ENCODE measurements at places on chromosomes 7 and 10. TPM values are rescaled to one million over a fixed set of nuclear protein-coding genes. Genes with fewer than 3 reads are reported as not detected.

The DNAH11 gene
- total RNA-seq, result 2.7 TPM

The PPP1R3C gene
- total RNA-seq, result 0.94 TPM

The SERPINE1 gene
- 1.2 TPM for total RNA-seq

The WDR86 gene
- total RNA-seq, result 0.25 TPM

GRCh38 chr7:55794527-55794926 is 68.0 kb downstream of the SEPTIN14 start:
- no peak for DNase-seq

The PHYHIPL gene
- not detected for total RNA-seq

DNA sequence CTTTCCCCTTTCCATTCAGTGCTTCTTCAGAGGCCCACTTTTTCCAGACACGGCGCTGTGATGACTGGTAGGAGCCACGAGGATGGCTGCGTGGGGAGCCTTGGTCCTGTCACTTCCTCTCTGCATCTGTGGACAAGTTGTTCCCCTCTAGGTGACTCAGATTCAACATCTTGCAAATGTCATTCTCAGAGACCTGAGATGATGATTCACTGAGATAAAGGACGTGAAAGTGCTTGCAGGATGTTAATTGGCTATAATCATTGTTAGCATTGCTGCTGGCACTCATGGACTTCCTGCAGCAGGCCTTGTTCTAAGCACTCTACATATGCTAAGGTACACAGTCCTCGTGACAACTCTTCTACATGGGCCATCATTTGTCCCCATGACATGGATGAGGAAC is 489.8 kb upstream of the ZMIZ1 start:
- DNase-seq, result peak; percentile 87

DNA sequence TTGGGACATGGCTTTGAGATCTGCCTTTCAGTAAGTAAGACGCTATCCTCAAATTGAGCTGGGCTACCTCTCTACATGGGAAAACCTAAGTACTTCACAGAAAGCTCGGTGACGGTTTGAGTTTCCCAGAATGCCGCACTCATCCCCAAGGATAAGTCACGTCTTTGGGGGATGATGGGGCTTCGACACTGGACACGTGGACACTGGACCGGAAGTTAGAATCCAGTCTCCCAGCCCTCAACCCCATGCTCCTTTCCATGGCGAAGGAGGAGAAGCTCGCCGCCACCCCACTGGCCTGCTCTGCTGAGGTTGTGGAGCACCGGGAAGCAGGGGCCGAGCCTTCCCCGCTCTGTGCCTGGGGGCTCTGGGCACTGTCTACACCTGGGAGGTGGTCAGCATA is 27.5 kb downstream of the PTPRE start:
- DNase-seq, result no peak

DNA sequence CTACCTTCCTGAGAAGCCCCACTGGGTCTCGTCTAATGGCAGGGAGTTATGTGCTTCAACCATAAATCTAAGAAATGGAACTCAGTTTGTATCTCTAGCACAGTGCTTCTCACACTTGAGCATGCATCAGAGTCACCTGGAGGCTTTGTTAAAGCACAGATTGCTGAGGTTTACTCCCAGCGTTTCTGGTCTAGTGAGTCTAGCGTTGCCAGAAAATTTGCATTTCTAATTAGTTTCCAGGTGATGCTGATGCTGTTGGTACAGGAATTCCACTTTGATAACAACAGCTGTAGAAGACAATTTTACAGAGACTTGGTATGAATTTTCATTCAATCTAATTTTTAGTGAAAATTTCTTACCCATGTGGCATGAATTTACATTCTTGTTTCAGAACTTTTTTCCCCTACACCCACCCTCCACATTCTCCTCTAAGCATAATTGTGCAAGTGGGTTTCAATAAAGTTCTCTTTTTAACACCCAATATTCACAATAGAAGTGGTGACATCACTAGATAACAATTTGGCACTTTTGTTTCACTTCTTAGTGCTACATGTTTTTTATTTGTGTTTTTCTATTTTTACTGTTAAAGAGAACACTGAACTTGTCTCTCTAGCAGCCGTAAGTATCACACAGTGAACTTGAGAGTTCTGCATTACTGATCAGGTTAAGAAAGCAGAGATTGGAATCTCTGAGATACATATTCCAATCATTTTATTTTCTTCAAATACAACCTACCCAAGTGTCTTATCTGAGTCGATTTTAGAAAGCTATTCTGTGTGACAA is 48.4 kb upstream of the BET1 start:
- no peak for DNase-seq

DNA sequence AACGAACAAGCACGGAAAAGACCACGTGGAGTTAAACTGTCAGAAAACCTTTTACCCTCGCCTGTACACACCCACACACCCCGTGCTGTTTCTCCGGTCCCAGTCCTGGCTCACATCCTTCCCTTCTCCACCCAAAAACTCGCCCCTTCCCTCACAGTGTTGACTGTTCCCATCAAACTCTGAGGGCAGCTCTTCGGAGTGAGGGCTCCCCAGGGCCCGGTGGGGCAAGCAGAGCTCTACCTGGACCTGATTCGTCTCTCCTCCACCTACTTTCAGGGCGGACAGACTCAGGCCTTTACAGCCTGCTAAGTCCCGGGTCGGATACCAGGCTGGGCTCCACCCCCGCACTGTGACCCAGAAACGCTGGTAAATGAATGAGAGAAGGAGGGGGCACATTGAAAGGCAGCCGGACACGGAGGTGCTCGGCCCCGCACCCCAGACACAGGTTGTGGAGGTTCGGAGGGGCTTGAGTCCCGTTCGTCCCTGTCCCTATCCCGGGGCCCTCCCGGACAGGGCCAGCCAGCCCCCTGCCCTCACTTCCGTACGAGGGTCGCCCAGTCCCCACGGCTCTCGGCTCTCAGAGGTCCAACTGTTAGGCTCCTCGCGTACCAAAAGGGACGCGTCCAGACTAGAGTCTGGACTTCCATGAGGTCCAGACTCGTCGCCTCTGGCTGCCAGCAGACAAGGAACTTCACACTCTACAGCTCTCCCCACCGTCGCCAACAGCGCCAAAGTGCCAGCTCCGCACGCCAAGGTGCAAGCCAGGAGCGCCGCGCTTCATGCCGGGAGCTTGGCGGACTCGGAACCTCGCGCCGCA is 31.7 kb upstream of the ASL start:
- DNase-seq, result peak; percentile 36

DNA sequence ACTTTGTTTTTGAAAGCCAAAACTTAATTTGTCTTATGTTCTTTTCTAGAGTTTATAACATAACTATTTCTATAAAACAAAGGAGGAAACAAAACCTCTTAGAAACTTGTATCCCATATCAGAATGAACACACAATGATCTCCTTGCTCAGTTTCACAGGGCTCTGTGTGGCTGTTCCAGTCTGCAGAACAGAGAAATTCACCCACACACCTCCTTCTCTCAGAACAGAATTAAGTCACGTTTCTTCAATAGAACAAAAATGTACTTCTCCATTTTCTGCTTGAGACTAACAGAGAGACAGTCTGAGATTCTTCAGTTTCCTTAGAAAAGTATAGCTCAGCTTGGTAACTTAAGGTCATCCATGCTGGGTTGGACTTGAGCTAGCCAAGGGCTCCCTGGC is 15.8 kb upstream of the DOCK1 start:
- DNase-seq, result no peak

- no peak for DNase-seq
These were observed 33.2 kb upstream of the RAB18 start for GRCh38 chr10:27470885-27471284.

The WASL gene
- total RNA-seq, result 5.9 TPM

The ACSM6 gene
- total RNA-seq, result not detected

The HOGA1 gene
- not detected for total RNA-seq

GRCh38 chr10:89389254-89389653 is 3.2 kb upstream of the IFIT1 start:
- no peak for DNase-seq

GRCh38 chr10:73628405-73628804 is 12.9 kb downstream of the MYOZ1 start:
- DNase-seq, result no peak

DNA sequence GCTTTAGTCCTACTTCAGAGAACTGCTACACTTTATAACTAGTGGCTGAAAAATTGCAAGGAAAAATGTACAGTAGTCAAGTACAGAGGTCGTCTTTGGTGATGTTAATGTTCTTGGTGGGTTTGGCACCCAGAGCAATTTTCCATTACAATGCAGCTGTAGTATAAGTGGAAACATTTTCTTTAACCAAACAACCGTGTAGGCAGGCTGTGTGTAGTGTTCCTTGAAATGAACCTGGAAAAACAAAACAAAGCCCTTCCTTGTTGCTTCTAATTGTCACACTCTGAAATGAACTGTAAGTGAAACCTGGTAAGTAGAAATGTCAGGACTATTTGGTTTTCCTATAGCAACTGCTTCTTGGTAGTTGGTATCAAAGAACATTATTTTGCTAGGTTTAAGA is 256.9 kb downstream of the MDFIC start:
- DNase-seq, result no peak

DNA sequence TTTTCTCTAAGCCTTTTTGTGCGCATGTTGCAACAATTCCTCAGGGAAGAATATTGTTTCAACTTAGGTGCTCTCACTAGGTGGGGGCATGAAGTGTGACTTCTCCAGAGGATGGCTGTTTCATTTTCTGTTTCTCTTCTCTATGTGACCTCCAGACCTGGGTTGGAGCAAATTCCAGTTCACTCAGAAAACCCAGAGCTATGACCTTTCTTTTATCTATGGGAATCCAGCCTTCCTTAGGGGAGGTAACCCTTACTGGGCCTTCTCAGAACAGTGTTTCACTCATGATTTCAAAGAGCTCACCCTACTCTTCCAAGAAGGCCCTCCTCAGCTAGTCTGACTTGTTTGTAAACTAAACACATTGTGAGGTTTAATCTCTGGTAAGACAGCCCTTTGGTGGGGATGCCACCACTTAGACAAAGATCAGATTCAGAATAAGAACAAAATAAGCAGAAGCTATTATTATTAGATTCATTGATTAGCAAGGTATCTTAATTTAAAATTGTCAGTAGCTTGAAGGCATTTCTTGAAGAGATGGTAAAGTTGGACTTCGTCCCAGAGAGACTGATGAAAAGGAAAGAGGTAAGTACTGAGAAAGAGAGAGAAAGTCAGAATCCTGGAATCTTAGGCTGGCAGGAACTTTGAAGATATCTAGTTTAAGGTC is 16.6 kb upstream of the TAS2R60 start:
- DNase-seq, result no peak

The MKX gene
- 1.1 TPM for total RNA-seq

The GPRIN2 gene
- not detected for total RNA-seq

DNA sequence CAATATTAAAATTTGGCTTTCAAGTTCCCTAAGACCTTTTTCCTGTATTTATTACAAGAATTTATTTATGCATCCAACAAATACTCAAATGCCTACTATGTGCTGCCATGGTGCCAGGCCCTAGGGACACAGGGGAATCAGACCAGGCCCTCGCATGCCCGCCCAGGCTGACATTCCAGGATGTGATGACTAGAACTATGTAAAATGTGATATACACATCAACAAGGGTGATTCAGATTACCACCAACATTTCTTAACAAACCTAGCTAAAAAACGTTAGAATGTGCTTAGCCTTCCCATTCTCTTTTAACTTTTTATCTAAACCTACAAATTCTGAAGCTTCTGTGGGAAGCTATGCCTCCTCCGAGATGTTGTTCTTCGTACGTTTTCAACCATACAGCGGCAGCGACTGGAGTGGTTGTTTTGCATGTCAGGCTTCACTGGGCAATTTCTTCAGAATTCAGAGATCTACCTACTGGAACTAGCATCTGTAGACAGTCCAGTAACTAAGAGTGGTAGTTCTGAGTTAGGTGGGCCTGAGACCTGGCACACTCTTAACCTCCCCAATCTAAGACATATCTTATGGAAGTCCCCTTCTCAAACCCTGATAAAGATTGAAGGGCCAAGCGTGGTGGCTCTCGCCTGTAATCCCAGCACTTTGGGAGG is 22.1 kb downstream of the GNA12 start:
- no peak for DNase-seq

The CTBP2 gene
- total RNA-seq, result 0.60 TPM

- DNase-seq, result no peak
These were observed 98.7 kb downstream of the CTBP2 start for GRCh38 chr10:125061557-125062226.

DNA sequence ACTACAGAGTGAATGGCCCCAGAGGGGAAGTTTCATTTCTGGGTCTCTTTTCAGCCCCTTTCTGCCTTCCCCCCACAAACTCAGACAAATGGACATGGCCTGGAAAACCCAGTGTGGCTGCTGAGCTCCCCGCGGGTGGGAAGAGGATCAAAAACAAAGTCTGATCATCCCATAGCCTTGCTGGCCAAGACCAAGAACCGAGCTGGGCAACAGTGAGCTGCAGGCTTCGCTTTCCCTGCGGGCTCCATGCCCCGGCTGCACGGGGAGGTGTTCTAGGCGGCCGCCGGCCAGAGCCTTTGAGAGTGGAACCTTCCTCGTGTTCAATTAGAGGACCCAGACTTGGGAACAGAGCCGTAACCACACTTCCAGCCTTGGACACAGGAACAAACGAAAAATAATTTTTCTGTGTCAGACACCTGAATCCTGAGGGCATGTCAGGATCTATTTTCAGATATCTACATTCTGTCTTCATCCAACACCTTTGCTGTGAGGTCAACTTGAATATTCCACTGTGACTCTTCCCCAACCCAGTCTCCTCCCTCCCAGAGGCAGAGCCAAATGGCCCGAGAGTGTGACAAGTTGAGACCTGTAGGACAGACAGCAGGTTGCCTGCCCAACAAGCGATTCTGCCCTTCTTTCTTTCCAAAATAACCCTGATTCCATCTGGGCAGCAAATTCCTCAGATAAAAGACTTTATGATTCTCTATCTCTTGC is 26.0 kb downstream of the WDR86 start:
- DNase-seq, result no peak

DNA sequence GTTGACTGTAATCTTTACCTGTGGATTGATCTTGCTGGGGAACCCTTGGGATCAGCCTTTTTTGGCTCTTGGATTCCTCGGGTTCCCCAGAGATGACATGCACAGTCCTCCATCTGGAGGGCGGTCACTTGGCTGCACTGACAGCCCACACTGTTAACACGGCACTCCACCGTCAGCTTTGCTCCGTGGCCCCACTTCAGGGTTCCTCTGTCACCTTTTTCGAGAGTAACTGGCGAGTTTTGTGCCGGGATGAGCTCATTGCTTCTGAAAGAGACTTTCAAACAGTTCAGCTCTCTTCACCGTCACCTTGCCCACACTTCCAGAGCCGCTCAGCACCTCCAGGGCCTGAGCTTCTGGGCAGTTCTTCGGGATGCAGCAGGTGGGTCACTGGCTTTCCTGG is 42.4 kb downstream of the PROSER2 start:
- no peak for DNase-seq

The NME8 gene
- not detected for total RNA-seq

DNA sequence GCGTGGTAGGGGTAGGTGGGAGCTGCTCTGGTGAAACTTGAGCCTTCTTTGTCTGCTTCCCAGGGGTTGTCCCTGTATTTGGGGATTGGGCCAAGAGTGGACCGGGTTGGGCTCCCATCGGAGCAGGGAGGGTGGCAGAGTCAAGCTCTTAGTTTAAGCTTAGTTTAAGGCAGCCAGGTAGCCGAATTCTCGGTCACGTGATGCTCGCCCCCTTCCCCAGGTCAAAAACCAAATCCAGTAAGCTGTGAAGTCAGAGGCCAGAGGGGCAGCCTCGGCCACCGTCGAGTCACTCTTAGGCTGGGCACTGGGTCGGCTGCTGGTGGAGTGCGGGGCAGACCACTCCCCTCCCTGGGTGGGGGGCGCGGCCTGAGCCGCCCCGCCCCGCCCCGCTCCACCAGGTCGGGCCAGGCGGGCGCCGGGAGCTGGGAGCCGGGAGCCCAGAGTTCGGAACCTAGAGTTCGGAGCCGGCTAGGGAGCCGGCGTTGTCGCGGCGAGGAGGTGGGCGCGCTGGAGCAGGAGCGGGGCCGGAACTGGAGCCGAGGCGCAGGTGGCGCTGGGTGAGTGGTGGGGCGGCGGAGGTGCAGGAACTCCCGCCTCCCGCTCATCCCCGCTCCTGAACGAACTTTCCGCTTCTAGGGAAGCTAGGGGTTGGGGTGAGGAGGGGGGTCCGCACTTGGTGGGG is 2.8 kb upstream of the LZTS2 start:
- peak; percentile 53 for DNase-seq

The ODAD2 gene
- 0.88 TPM for total RNA-seq

All from activated CD8-positive, alpha-beta T cell treated with anti-CD3 and anti-CD28 coated beads for 36 hours (primary cell).